ENCODE measurements at places on chromosomes 6 and 20. TPM values are rescaled to one million over a fixed set of nuclear protein-coding genes. Genes with fewer than 3 reads are reported as not detected.

Gene GMNN
- total RNA-seq = 56.8 TPM

Gene OTOR
- total RNA-seq = not detected

Gene MTG2
- 40.7 TPM for total RNA-seq

Gene PRR18
- total RNA-seq = 0.13 TPM

Gene COQ3
- 10.5 TPM for total RNA-seq

Gene PPP1R3G
- 2.6 TPM for total RNA-seq

Gene TXLNB
- total RNA-seq = not detected

Gene IL17F
- not detected for total RNA-seq

Gene BTN1A1
- not detected for total RNA-seq

Gene LPA
- total RNA-seq = 0.10 TPM

Gene TOX2
- 14.3 TPM for total RNA-seq

Gene MLIP
- not detected for total RNA-seq

Gene CYP24A1
- 76.0 TPM for total RNA-seq

Gene DEFB118
- not detected for total RNA-seq

Gene ZNF292
- 2.6 TPM for total RNA-seq

Gene CDSN
- 0.05 TPM for total RNA-seq

Gene SRXN1
- total RNA-seq = 165 TPM

Gene WASF1
- total RNA-seq = 11.6 TPM

Gene SLC35B2
- total RNA-seq = 66.9 TPM

Gene OR2H2
- total RNA-seq = not detected

Gene FOXC1
- 6.4 TPM for total RNA-seq

Gene HAO1
- total RNA-seq = not detected

Gene TREML4
- total RNA-seq = not detected

Gene PKIB
- total RNA-seq = 0.63 TPM

Gene NKX2-2
- total RNA-seq = not detected

Gene POPDC3
- 21.1 TPM for total RNA-seq

Gene THBD
- total RNA-seq = 119 TPM

Gene BEND3
- total RNA-seq = 2.9 TPM

Gene ECHDC1
- total RNA-seq = 31.3 TPM

Gene THBS2
- total RNA-seq = 0.05 TPM

Gene CST2
- 1.1 TPM for total RNA-seq

Gene RUNX2
- 1.4 TPM for total RNA-seq
